Activated CD4-positive, alpha-beta T cell treated with anti-CD3 and anti-CD28 coated beads, Interleukin-2, amount 50 U/mL, for 24 hours (primary cell): ENCODE measurements at places on chromosomes 1 and 21.

GRCh38 chr1:7070389-7071029 lies 285.3 kb downstream of the CAMTA1 start:
- peak; percentile 14 for DNase-seq

GRCh38 chr1:235009074-235009473 lies 119.6 kb downstream of the TOMM20 start:
- no peak for DNase-seq

GRCh38 chr1:177937931-177938330 lies 31.9 kb downstream of the SEC16B start:
- DNase-seq: no peak

- no peak for DNase-seq
Measured at GRCh38 chr1:36664571-36665287, 182.0 kb upstream of the CSF3R start.

GRCh38 chr1:9691108-9691445 lies 39.5 kb downstream of the PIK3CD start:
- no peak for DNase-seq
